ENCODE measurements at places on chromosomes 3 and 15.
A peak's percentile ranks its signal among the peaks of the same experiment; 100 is the strongest.

GRCh38 chr3:64173563-64173962 lies 51.7 kb downstream of the PRICKLE2 start:
- DNase-seq, result no peak

- no peak for DNase-seq
These were observed 68.1 kb upstream of the MAGI1 start for GRCh38 chr3:66106788-66107187.

DNA sequence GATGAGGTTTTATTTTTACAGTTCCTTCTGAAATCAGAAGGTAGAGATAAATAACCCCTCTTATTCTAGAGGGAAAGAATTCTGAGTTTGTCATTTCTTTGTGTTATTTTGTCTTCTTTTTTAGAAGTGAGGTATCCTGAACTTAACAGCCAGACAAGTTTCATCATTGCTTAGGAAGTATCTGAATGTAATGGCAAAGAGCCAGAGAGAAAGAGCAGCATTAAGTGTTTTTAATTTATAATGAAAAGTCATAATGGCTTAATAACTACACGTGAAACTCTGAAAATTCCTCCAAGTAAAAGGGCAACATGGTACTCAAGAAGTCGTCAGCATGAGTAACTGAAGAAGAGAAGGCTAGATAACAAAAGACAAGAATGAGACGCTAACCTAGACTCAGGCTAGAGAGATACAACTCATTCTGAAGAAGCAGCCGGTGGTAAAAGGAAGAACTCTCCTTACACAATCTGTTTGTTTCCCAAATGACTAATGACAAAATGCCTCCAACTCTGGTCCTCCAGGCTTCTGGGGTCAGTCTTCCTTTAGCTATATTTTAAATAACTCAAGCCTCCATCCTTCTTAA lies 116.2 kb upstream of the NECTIN3 start:
- peak; percentile 52 for DNase-seq

- peak; percentile 58 for DNase-seq
These were observed 3.2 kb downstream of the AEN start for GRCh38 chr15:88624156-88624970.

DNA sequence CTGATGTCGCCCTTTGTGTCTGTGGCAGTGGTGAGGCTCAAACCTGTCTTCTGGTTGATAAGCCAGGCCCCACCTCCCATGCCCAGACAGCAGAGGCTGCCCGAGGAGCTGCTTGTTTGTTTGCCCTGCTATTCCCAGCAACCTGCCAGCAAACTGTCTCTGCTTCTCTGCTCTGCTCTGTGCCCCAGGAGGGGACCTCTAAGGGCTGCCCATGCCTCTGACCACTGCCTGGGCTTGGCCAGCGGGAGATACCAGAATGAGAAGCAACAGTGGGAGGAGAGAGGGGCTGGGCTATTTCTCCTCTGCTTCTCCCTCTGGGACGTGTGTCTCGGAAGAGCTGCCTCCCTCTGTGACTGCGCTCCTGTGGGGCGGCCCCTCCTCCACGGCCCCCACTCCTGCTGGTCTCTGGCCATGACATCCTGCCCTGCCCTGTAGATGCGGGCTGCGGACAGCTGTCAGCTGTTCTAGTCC lies 213.1 kb downstream of the RPLP1 start:
- no peak for DNase-seq

- DNase-seq, result no peak
These were observed 2.6 kb downstream of the PCSK6 start for GRCh38 chr15:101486696-101487459.

DNA sequence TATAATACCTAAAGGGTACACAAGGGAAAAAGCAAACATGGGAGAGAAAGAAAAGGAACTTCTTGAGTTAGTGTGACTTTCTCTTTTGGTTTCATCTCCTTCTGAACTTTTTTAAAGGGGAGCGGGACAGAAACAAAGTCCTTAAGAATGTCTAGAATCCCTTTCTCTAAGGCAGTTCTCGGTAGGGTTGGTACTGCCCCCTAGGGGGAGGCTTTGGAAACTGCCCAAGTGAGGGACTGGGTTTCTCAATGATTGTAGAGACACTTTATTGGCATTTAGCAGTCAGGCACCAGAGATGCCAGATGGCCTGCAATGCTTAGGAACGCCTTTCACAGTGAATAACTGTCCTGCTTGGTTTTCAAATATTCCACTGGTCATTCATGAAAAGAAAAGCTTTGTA lies 172.7 kb downstream of the WDR72 start:
- DNase-seq, result no peak

DNA sequence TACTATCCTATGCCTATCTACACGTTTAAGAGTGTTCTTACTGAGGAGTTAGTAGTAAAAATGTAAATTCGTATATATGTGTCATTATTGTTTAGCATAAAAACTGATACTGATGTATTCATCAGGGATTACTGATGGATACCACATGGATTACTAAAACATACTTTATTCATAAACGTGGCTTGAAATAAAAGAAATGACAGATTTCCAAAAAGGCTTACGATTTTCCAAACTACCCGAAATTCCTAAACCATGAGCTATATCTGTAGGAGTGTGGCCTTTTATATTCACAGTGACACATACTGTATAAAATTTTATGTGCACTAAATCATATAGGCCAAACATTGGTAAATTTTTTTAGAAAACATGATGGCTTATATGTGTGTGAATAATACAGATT lies 6.9 kb downstream of the TSC22D2 start:
- DNase-seq, result peak; percentile 86

GRCh38 chr3:27826448-27826847 lies 104.3 kb upstream of the EOMES start:
- no peak for DNase-seq

DNA sequence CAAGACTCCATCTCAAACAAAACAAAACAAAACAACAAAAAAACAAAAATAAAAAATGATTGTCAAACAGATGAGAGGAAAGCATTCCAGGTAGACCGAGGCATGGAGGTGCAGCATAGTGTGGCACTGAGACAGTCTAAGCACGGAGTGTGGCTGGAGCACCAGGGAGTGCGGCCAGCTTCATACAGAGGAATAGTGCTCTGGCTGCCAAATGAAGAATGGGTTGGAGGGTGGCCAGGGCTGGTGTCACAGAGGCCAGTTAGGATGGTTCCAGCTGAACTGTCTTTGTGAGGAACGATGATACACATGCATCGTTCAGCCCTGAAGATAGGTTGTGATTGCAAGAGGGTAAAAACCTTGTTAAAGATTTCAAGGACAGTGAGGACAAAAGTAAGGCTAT lies 28.3 kb downstream of the MITF start:
- no peak for DNase-seq

DNA sequence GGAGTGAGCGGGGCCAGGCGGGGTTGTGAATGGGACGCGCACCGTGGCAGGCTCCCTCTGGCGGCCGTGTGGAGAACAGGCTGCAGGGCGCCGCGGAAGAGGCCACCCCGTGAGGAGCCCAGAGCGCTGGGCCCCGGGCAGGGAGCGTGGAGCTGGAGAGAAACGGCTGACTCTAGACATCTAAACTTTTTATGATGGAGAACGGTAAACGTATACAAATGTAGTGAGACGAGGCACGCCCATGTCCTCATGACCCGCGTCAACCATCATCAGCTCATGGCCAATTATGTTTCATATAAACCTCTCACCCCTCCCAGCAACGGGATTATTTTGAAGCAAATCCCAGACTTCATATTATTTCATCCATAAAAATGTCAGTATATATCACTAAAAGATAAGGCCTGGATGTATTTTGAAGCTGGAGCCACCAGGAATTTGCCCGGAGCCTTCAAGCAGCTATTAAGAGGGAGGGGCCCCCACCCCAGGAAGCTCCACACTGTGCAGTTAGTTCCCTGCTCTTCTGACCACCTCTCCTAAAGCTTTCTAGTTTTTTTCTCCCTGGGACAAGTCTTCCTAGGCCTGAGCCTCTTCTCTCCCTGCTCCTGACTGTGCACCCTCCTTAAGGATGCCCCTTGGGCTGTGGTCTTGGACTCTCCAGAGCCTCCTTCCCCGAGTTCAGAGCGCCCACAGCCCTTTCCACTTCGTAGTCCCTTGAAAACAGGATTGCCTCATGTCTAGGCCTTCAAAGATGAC lies 149.5 kb downstream of the SMAD6 start:
- peak; percentile 84 for DNase-seq

DNA sequence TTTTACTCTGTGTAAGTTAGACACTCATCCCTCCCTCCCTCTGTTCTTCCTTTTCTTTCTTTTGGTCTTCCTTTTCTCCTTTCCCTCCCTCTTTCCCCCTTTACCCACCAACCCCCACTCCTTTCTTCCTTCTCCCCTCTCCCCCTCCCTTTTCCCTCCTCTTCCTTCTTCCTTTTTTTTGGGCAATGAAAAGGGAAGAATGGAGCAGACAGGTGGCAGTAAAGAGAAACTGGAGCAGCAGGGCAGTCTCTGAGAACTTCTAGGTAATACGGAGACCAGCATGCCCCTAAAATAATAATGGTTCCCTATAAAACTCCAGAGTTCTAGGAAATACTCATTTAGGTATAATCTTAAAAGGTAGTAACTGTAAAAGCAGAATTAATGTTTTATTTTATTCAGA lies 11.4 kb upstream of the GPR171 start:
- no peak for DNase-seq

DNA sequence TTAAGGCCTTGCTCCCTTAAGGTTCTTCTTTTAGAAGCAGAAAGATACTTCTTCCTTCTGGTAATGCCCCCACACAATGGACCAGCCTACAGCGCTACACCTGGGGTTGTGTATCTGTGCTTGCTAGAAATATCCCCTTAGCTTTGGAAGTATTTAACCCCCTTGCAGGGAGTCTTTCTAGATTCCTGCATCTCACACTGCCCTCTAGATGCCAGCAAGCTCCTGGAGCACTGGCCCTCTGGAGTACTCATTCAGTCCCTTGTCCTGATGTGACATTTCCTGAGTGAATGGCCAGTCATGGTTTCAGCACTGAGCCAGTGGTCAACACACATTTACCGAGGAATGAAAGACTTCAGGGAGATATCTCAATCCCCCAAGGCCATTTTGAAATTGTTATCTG lies 30.4 kb upstream of the RBP2 start:
- no peak for DNase-seq

DNA sequence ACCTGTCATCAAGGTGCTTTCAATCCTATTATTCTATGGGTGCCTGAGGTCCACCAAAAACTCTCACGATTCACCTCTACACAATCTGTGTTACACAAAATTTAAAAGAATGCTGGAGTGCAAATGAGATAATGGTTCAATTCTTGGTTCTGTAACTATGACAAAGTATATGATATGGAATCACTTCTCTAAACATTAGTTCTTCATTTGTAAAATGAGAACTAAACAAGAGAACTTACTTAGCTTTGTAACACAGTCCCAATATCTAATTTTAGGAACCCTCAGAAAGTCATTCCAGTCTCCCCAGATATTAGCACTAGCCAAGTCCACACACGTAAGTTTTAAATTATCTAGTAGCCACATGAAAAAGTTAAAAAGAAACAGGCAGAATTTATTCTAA lies 111.5 kb downstream of the TBL1XR1 start:
- DNase-seq, result no peak

GRCh38 chr3:186259612-186260383 lies 102.2 kb downstream of the DGKG start:
- peak; percentile 84 for DNase-seq

GRCh38 chr15:47586653-47587224 lies 130.6 kb upstream of the SEMA6D start:
- no peak for DNase-seq

DNA sequence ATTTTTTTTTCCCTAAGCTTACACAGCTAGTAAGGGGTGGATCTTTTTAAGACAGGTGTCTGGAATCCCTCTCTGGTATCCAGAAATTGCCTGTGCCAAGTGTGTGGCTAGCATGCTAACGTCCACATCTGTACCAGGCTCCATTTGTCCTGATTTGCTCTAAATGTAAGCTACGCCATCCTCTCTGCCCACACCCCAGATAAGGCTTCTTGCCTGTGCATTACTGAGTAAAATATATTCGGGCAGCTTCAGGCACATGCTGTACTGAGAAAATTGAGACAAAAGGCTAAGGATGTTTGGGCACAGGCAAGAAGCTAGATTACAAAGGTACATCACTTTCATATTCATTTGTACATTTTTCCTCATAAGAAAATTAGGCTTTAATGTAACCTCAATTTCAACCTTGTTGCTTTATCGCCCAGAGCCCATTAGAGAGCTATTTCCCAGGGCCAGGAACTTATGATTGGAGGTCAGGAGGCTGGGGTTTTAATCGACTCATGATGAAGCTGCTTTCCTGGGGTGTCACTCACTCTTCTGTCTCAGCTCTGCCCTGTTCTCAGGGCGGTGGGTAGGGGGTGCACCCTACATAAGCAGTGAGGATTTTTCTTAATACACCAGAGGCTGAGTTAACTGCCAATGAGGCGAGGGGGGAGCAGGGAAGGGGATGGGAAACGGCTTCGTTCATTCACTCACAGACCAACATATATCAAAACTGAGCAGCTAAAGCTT lies 106.3 kb downstream of the RORA start:
- no peak for DNase-seq

DNA sequence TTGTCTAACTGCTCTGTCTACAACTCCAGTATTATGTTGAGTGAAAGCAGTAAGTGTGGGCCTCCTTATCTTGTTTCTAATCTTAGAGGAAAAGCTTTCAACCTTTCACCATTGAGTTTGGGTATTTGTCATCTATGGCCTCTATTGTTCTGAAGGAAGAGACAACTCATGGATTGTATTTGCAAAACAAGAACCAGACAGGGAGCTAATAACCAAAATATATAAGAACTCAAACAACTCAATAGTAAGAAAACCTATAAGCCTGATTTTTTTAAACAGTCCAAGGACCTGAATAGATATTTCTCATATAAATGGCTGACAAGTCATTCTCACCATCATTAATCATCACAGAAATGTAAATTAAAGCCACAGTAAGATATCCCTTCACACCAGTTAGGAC lies 113.0 kb downstream of the TAFA4 start:
- no peak for DNase-seq

DNA sequence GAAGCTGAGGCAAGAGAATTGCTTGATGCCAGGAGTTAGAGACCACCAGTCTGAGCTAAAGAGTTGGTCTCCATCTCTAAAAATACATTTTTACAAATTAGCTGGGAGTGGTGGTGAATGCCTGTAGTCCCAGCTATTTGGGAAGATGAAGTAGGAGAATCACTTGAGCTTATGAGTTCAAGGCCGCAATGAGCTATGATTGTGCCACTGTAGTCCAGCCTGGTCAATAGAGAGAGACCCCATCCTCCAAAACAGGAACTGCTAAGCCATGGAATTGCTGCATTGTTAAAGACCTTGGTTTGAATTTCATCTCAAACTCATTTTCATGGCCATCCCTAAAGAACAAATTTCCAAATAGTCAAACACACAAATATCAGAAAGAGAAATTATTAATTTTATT lies 113.9 kb upstream of the AGTR1 start:
- DNase-seq, result no peak
